ENCODE measurements at places on chromosomes 3 and 15.

- no peak for DNase-seq
Observed at GRCh38 chr15:86394866-86395265, 315.2 kb downstream of the AGBL1 start.

GRCh38 chr3:42066516-42067181, 24.5 kb upstream of the TRAK1 start:
- DNase-seq, result no peak

- no peak for DNase-seq
Observed at GRCh38 chr3:8945890-8946600, 17.2 kb downstream of the RAD18 start.

DNA sequence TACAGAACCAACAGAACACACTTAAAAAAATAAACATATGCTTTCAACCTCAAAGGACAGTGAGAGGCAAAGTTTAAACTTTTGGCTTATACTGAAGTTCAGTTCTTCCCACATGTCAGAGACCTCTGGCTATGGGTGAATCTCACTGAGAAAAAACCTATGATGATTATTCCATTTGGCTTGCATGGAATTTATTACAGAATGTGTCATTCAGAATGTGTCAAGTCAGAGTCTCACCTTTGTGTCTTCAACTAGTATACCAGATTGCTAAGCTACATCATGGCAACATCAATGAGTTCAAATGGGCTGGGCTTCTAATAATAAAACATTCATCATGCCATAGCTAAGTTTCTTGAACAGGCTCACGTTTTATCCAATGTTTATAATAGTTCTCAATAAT, 987.0 kb downstream of the NTRK3 start:
- no peak for DNase-seq

GRCh38 chr15:77966540-77967234, 110.8 kb downstream of the TBC1D2B start:
- peak; percentile 73 for DNase-seq

DNA sequence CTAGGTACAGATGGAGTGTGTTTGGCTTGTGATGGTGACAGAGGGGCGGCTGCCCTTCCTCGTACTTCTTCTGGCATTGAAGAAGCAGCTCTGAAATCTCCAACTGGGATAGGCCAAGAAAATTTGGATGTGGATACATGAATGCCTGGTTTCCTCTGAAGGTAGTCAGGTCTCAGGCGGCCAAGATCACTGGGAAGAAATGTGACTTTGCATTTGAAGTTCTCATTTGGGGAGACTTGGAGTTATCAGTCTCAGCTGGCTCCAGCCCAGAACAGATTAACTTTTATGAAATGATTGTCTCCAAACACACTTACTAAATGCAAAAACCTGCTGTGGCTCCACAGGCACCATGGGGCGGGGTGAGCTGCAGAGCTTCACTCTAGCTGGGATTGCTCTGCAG, 215.9 kb downstream of the THSD4 start:
- DNase-seq, result no peak

DNA sequence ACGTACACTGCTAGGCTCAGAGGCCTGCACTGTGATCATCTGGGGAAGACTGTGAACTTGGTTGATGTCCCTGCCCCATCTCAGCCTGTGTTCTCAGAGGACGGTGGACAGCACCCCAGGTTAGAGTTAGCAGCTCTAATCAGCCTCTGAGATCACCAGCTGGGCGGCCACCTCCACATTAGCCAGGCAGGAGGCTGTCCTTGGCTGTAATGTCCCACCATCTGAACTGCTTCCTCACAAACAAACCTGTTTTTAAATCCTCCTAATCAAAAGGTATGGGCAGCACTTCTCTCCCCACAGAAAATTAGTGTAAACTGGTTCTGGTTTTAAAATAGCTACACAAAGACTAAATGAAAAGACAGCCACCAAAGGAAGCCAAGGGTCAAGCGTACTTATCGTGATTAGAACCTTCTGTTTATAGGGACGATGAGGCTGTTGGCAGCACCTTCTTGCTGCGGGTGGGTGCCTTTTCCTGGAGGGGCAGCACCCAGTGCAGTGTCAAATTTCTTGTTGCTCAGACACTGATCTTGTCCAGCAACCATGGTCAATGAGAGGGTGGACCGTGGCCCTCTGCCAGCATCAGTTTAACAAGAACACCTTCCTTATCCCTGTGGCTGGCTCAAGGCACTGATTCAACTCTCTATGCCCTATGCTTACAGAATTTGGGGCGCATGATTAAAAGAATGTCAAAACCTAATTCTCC, 24.6 kb downstream of the ACSBG1 start:
- DNase-seq, result no peak

GRCh38 chr15:65362491-65362890, 15.3 kb downstream of the IGDCC3 start:
- DNase-seq, result peak; percentile 31

GRCh38 chr3:129278966-129279906, 566 bp downstream of the HMCES start:
- no peak for DNase-seq

GRCh38 chr15:51496246-51496645, 126.3 kb downstream of the DMXL2 start:
- DNase-seq, result no peak

GRCh38 chr3:38458796-38459498, 5.3 kb downstream of the ACVR2B start:
- DNase-seq, result no peak

DNA sequence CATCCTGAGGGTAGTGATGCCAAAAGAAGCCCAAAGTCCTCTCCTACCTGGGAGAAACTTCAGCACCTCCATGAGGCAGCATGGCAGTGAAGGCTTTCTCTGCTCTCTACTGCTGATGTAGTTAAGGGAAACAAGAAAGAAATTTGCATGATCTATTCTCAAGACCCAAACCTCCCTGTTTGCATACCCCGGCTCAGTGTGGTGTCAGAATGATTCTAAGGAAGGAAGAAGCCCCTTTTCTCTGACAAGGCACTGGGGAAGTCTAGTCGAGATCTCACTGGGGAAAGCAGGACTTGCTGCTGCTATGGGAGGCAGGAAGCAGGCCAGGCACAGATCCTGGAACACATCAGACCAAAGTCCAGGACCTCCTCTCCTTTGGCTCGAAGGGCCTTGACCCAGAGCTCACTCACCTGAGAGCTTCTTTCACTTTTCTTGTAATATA, 89.4 kb upstream of the ICE2 start:
- no peak for DNase-seq

GRCh38 chr3:150811984-150812383, 49.0 kb upstream of the SIAH2 start:
- no peak for DNase-seq

DNA sequence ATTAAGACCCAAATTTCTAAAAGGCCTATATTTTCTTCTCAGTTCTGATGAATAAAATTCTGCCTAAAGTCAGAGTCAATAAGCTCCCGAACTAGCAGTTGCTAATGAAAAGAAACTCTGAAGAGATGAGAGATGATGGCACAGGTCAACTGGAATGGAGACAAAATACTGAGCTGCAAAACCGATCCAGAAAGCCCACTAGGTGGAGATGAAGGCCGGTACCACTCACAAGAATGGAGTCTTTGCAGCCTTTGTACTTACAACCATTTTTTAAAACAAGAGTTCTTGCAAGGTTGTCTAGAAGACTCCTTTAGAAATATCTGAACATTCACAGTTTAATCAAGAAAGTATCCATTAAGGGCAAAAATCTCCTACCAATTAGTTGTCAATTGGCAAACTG, 119.9 kb upstream of the TJP1 start:
- no peak for DNase-seq

DNA sequence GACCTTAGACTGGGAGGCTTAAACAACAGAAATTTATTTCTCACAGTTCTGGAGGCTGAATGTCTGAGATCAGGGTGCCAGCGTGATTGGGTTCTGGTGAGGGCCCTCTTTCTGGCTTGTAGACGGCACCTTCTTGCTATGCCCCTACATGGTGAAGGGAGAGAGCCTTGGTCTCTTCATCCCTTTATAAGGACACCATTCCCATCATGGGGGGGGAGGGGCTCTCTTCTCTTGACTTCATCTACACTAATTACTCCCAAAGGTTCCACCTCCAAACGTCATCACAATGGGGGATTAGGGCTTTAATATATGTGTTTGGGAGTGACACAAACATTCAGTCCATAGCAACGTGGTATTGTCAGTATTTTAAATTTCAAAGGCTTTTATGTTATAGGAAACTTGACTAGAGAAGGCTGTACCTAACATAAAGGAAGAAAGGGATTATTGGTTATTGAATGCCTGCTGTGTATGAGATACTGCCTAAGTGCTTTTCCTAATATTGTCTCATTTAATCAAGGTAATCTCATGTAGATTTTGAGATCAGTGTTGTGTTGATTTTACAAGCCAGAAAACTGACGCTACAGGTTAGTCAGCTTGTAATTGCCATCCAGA, 20.9 kb downstream of the SYN2 start:
- no peak for DNase-seq

- no peak for DNase-seq
Observed at GRCh38 chr15:78415284-78415683, 22.7 kb upstream of the IREB2 start.

DNA sequence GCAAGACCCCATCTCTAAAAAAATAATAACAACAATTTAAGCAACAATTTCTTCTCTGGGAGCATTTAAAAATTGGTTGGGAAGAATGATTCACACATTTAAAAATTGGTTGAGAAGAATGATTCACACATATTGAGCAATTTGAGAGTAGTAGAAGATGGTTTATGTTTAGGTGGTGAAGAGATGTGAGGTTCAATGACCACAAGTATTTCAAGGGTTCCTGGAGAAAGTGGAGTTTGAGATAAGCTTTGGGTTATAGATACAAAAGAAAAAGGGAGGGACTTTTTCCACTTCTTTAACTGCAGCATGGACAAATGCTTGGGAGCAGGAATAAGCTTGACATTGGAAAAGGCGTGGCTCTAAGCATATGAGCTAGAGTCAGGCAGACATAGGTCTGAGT, 145.7 kb upstream of the NPHP3 start:
- DNase-seq, result no peak

- DNase-seq, result peak; percentile 87
Observed at GRCh38 chr3:129121016-129121791, 400 bp downstream of the RAB43 start.

DNA sequence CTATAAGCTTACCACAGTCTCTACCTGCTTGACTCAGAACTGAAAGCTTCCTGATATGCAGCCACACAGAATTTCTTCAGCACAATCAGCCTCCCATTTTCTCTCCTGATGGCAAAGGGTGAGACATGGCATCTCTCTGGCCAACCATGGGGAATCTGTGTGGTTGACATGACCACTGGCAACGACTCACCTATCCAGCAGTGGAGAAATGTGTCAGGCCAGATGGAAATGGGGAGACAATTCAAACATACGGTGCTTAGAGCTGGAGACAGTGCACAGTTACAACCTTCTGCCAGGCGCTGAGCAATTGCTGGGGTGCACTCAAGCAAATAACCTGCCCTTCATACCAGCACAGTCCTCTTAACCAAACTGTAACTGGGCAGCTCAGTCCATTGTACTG, 3.6 kb downstream of the ZNF385D start:
- DNase-seq, result no peak

GRCh38 chr3:182487143-182487542, 306.2 kb upstream of the ATP11B start:
- no peak for DNase-seq

- DNase-seq, result peak; percentile 87
Observed at GRCh38 chr15:93126599-93126998, 37.6 kb upstream of the RGMA start.

DNA sequence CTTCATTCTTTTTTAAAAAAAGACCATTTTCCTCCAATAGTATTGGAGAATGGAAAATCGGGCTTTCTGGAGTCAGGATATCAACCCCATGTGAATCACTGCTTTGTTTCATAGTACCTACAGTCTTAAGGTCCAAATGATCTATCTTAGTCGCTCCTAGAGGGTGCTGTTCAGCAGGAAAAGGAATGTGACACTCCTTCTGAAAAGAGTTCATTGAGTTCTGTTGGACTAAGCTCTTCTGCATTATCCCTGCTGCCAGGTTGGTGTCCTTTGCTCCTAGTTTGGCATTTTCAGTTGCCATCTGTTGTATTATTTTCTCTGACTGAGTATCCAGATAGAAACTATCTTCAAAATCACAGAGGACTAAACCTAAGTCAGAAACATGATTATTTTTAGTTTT, 57.2 kb downstream of the POLQ start:
- DNase-seq, result no peak

DNA sequence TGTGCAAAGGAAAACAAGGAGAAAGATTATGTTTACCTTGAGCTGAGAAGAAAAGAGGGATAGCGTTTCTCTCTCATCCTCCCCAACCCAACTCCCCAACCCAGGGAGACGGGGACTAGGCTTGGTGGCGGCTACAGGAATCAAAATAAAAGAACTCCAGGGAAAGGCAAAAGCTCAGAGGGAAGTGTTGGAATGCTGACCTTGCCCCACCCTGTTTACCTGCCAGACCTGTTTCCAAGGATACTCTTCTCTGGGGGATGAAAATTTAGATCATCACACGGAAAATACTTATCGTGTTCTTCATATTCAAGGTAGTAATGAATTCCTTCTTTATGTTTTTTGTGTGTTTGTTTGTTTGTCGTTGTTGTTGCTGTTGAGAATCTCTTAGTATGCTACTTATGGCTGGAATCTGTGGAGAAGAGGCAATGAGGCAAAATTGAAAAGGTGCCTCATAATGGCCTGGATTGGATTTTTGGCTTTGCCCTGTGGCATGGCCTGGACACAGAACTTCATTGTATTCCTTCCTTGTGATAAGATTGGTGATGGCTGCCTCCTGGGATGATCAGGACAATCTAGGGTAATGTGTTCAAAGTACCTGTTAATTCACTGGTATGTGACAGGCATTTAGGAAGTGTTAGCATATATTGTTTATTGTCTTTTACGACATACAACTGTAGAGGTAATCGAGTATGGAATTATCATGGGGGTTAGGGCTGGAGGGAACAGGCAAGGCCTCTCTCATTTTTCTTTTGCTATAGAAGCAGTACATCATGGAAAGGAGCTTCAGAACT, 11.1 kb upstream of the TPRG1 start:
- DNase-seq, result no peak

DNA sequence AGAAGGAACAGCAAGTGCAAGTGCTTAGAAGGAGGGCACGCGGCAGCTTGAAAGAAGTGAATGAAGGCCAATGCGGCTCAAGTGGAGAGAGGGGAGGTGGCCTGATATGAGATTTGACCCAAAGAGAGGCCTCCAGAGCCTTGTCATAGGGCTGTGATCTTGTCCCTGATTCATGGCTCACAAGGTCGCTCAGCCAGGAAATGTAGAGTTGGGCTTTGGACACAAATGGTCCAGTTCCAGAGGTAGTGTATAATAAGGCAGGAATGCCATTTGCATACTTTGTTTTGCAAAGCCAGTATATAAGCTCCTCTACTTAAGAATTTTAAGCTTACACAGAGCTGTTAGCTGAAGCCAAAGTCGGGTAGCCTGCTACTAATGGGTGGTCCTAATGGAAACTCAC, 33.7 kb downstream of the HGD start:
- no peak for DNase-seq

DNA sequence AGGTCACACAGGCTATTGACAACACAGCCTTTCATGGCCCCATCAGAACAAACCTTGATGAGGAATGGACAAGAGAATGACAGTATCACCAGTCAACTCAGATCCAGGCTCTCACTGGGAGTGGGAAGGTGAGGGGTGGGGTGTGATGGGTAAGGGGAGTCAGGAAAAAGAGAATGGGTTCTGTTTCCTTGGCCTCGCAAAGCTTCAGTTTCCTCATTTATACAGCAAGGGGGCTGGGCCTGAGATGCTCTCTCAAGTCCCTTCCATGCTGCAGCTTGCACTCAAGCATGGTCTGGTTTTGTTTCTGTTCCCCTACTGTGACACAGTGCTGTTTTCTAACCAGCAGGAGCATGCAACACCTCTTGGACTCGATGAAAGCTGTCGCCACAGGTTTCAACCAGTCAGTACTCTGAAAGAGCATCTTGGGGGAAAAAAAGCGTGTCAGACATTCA, 65.7 kb upstream of the IL12A start:
- no peak for DNase-seq
